ENCODE measurements at places on chromosomes 13 and 19.

DNA sequence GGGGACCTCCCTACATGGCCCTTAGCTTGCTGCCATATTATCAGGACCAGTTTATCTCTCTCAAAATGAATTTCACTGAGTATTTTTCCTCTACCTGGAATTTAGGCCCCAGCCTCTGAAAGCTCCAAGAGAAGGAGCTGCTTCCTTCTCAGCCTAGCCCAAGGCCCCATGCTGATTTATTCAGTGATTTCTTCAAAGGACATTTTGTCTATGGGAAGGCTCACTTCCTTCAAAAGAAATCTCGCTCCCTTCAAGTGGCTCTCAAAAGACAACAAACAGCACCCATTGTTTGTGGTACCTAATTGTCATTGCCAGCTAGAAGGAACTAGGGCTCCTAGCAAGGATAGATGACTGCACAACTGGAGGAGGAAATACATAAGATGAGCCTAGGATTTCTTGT lies 172.4 kb downstream of the SLC7A1 start:
- no peak for DNase-seq

- no peak for DNase-seq
Measured at GRCh38 chr13:28056426-28056825, 44.0 kb downstream of the FLT3 start.

DNA sequence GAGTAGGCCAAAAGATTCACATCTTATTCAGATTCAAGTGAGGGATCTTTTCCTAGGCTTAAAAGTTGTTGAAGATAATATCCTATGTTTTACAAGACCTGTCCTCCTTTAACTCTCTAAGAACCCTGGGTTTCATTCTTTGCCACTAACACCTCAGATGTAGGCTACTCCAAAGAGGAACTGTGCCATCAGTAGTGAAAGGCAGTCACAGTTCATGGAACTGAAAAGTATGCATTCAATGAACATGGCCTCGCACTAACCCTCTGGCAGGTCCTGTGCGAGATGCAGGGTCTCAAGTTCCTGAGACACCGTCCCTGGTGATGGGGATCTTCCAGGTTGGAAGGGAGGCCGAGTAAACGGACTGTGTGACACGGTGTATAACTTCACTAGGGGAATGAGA lies 4.3 kb downstream of the LGALS14 start:
- no peak for DNase-seq

DNA sequence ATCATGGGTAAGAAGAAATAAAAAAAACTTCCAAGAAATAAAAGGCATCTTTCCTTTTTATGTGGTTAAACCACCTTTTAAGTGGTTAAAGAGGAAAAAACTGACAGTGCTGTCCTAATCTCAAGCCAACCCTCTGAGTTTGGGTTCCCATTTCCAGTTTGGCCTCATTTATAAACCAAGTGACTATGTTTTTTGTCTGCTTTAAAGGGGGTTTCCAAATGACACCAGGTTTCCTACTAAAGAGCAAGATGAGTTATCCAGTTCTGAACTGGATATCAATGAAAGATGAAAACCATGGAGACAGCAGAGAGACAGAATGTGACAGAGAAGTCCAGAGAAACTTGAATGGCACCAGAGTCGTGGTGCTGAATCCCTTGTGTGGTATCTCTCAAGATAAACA lies 251.5 kb downstream of the ABCC4 start:
- DNase-seq, result no peak

GRCh38 chr19:10780368-10780767 lies 55.6 kb downstream of the TMED1 start:
- no peak for DNase-seq

GRCh38 chr13:114219392-114219791 lies 15.3 kb upstream of the CDC16 start:
- no peak for DNase-seq

DNA sequence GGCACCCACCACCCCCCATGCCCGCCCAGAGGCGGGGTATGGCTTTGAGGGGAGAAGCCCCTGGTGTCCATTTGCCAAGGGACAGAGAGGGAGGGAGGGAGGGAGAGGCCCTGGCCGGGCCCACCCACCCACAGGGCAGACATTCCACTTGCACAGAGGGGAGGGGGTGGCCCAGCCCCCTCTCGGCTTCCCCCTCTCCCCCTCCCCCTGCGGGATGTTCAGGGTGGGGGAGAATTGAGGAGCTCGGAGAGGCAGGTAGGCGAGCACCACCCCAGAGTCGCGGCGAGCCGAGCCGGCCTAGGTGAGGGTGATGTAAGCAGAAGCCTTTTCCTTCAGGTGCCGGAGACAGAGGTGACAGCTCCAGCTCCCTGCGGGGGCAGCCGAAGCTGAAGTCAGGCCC lies 12.3 kb downstream of the DPF1 start:
- no peak for DNase-seq
